ENCODE measurements at places on chromosomes 5 and 9.

DNA sequence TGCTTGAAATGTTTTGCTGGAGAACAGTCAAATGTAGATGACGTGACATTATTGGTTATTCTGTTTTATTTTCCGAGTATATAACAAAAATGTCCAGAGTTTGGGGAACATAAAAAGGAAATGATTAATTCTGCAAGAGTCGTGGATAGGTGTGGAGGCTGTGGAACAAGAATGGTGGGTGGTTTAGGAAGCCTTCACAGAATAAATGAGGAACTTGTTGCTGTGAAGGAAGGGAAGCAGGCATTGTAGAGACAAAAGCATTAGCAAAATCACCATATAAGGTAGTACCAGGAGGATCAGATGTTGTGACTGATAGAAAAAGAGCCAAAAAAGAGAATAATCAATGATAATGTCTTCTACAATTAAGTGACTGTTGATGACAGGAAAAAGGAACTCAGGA is 66.2 kb upstream of the CNTLN start:
- DNase-seq, result no peak

GRCh38 chr5:21236971-21237427 is 1249.0 kb upstream of the CDH18 start:
- DNase-seq, result no peak

- DNase-seq, result no peak
These were observed 169.2 kb upstream of the HMHB1 start for GRCh38 chr5:143642791-143643190.

- no peak for DNase-seq
These were observed 21.3 kb downstream of the PWWP2A start for GRCh38 chr5:160097991-160098390.

All from RWPE2 (cell line).